ENCODE measurements at places on chromosomes 3 and 15.

GRCh38 chr3:61772456-61772855 lies 211.1 kb downstream of the PTPRG start:
- no peak for DNase-seq

- DNase-seq = no peak
Measured at GRCh38 chr3:19644405-19644804, 289.6 kb downstream of the EFHB start.

DNA sequence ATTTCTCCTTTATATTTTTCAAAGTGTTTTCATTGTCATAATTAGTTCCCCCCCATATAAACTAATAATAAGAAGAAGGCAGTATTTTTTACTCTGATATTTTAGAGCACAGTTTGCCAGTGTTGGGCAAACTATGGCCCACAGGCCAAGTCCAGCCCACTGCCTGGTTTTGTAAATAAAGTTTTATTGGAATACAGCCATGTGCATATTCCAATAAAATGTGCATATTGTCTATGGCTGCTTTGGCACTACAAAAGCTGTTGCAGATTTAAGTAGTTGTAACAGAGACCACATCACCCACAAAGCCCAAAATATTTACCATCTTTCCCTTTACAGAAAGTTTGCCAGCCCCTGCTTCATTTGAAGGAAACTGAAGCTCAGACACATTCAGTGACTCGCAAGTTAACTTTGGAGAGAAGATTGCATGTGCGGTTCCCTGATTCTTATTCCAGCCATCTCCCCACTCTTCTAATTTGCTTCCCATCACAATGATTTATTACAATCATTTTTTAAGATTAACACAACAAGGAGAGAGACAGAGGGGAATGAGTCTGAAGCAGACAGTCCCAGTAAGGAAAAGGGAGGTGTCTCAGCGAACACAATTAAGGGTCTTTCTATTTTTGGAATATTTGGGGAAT lies 48.9 kb downstream of the RFTN1 start:
- no peak for DNase-seq

DNA sequence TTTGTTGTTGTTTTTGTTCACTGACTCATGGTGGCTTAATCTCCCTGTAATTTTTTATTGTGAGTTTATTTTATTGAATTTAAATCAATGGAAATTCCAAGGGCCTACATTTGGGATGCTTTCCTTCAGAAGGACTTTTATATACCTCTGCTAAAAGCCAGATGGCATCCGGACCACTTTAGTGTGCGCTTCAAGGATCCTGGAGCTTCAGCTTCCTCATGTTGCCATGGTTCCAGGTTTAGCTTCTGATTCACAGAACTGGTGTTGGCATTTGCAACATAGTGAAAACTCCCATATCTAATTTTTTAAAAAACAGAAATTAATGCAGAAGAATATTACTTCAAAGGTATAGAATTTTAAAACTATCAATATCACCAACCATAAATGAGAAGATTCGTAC lies 8.5 kb upstream of the HACD2 start:
- DNase-seq = no peak

- no peak for DNase-seq
Measured at GRCh38 chr15:40436892-40437751, 3.6 kb upstream of the BAHD1 start.

GRCh38 chr3:24454856-24455255 lies 39.8 kb downstream of the THRB start:
- DNase-seq = no peak

DNA sequence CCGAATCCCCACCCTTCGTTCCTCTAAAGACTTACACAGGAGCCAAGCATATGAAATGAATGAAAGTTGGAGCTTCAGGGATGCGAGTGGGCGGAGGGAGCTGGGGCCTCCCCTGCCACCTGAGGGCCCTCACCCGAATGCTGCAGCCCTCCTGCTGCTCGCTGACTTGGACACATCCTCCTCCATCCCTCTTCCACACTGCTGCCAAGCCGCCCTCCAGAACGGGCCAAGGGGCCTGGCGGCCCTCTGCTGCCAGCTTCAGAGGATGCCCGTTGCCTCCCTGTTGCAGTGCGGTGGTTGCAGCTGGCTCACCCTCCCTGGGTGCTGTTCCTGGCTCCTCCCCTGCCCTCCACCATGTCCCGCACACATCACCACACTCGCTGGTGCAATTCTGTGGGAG lies 71.2 kb downstream of the GABRG3 start:
- DNase-seq = no peak

- no peak for DNase-seq
Measured at GRCh38 chr15:82999905-83000671, 11.4 kb downstream of the C15orf40 start.

- DNase-seq = no peak
Measured at GRCh38 chr3:127391436-127392155, 103.8 kb upstream of the PRR20G start.

DNA sequence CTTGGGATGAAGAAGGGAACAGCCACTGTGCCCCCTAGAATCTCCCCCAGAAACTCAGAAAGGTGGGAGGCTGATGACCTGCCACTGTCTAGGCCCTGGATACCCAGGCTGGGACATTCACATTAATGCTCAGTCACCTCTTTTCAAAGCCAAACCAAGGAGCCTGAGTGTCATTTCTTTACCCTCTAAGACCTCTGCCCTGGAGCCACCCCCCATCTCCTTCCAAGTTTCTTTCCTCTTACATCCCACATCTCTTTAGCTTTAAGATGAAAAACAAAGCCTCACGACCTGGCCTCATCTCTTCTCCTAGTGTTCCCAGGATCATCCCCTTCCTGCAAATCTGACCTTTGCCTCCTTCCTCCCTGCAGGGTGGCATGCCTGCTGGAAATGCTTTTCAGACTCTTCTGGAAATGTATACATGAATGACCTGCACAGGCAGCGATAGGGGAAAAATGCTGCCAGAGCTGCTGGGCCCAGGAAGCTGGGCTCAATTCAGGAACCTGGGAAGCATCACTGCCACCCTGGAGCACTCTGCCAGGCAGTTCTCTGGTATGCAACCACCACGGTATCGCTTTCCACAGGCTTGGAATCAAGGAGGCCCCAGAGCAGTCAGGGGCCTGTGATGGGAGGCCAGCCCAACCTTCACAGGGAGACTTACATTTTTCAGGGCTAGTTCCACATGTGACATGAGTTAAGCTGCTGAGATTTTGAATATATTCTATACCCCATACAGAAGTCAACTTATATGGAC lies 67.6 kb downstream of the DAPK2 start:
- no peak for DNase-seq

DNA sequence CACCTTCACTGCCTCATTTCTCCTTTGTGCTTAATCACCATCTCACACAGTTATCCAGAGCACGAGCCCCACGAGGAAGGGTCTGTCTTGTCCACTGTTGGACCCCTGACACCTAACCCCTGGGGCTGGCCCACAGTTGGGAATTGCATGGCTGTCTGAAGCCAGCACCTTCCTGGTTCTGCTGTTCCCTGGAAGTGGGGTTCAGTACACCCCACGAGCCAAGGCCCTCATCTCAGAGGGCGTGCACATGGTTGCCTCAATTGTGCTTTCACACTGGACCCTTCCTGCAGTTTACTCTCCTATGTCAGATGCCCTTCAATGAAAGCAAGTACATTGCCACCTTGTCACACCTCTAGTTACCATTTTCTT lies 30.7 kb downstream of the BTD start:
- no peak for DNase-seq

DNA sequence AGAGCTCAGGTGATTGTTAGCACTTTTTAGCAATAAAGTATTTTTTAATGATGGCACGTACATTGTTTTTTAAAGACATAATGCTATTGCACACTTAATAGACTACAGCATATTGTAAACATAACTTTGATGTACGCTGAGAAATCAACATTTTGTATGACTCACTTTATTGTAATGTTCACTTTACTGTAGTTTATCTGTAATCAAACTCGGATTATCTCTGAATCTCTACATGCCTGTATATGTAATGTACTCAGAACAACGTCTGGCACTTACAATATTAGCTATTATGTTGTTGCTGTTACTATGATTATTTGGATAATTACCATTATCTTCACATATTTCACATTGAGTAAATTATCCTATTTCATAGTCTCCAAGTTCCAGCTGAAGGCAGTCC lies 137.9 kb upstream of the CHRM5 start:
- DNase-seq = no peak

DNA sequence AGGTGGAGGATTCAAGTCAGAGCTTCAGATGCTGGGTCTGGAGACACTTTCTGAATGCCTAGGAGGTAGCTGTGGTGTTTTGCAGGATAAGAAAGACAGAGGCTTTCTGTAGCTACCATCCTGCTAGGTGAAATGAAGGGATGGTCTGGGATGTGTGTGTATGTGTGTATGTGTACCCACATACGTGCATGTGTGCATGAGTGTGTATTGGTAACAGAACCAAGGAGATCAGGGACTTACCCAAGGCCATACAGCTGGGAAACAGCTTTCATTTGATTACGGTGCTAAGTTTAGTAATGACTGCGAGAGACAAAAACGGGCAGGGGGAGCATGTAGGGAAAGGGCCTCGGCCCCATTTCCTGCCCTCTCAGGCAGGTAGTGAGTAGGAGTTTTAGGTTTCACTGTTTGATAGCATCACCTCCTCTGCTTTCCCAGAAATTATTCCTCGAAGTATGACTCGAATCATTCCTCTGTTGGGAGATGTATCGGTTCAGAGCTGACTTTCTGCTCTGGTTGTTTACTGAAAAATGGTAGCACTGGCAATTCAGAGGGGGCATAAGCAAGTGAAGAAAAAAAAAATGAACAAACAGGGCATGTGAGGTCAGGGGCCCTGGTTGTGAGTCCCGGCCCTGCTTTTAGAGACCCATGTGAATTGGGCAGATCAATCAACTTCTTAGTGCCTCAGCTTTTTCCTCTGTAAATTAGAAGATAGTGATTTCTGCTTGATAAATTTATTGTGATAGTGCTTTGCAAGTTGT lies 130.7 kb downstream of the LPP start:
- no peak for DNase-seq

GRCh38 chr3:194929578-194929960 lies 243.9 kb downstream of the FAM43A start:
- DNase-seq = no peak

GRCh38 chr15:72192416-72192815 lies 5.2 kb downstream of the GRAMD2A start:
- no peak for DNase-seq

DNA sequence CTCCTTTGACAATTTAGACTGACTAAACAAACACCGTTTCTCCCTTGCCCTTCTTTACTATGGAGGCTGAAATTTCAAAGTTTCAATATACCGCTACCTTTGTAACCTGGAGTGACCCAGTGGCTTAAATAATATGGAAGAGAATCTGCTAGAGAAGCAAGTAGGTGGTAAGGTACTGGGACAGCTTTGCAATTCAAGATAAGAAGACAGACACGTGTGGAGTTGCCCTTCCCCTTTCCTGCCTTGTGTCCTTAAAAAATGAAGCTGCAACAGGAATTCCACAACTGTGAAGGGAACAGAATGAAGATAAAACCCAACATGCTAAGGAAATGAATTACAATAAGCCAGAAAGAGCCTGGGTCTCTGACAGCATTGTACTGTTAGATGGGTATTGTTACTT lies 26.4 kb downstream of the CBLB start:
- DNase-seq = no peak

GRCh38 chr3:33943277-33943676 lies 144.8 kb downstream of the PDCD6IP start:
- DNase-seq = no peak

DNA sequence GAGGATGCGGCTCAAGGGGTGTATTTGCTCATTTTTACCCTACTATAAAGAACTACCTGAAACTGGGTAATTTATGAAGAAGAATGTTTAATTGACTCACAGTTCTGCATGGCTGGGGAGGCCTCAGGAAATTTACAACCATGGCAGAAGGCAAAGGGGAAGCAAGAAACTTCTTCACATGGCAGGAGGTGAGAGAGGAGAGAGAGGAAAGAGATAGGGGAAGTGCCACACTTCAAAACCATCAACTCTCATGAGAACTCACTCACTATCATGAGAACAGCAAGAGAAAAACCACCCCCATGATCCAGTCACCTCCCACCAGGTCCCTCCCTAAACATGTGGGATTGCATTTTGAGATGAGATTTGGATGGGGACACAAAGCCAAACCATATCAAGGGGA lies 192.7 kb downstream of the DIPK2A start:
- no peak for DNase-seq

GRCh38 chr15:82397817-82398216 lies 31.8 kb upstream of the GOLGA6L9 start:
- no peak for DNase-seq

DNA sequence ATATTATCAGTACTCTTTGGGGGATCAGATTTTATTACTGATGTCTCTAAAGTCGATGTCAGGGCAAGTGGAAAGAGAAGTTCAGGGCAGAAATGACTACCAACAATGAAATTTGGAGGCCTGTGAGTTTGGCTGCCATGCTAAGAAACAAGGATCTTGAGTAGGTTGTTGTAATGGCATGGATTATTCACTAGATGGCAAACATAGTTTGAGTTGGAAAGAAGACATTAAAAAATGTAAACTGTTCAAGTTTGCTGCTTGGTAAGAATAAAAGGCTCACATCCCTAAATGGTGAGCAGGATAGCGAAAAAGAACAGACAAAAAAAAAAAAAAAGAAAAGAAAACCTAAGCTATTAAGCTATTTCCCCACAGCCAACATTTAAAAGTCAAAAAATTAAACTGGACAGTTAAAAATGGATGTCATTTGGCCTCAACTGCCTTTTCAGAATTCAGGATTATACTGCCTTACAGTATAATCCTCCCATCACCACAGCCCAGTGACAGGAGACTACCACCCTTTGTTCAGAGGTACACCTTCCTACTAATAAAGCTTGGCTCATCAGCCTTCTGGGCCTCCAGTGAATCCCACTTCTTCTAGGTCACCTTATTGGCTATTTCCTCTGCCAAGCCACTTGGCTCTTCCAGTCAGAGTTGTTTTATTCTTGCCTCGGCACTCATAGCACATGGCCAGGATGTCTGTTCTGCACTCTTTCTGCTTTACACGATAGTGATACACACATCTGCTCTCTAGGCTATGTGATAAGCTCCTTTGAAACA lies 163.7 kb downstream of the PLD1 start:
- DNase-seq = no peak

- no peak for DNase-seq
Measured at GRCh38 chr3:146830231-146830630, 225.1 kb upstream of the PLSCR5 start.
